Activated CD4-positive, alpha-beta T cell treated with anti-CD3 and anti-CD28 coated beads, Interleukin-2, Interleukin-4, amounts not matched to agents 100 ng/mL and 50 ng/mL, durations not matched to agents 16 hours and 8 hours (primary cell): ENCODE measurements at places on chromosomes 2 and 18.
A peak's percentile ranks its signal among the peaks of the same experiment; 100 is the strongest.

- no peak for DNase-seq
Observed at GRCh38 chr2:25115902-25116301, 52.5 kb downstream of the POMC start.

DNA sequence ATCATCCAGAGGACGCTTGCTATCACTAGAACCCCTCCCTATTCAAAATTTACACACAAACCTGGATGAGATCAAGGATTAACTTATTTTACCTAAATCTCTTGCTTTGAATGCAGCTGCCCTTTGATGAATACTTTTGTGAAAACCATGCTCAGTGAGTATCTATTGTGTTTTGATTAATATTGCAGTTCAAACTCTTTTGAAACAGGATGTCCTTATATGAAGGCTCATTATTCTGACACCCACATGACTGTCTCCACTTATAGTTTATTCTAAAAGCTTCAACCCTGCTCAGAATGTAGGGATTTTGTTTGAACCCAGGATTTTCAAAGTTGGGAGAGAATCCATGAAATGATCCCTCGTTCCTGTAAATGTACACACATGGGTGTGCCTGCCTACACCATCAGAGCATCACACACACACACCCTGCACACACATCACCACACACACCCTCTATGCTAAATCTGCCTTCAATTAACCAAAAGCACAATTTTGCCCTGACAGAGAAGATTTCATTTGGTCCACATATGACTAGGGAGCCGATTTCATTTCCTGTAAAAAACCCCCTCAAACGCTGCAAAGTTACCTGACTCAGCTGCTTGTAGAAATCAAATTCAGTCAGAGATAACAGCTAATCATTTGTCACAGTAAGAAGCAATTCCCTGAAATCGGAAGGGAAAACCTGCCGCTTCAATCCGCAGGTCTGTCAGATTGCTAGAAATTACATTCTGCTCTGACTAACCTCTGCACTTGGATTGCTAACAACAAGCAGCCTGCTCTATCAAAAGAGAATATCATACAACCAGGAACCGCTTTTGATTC is 65.2 kb downstream of the ZEB2 start:
- peak; percentile 84 for DNase-seq

- DNase-seq = no peak
Observed at GRCh38 chr18:34867520-34867919, 157.4 kb downstream of the DTNA start.

DNA sequence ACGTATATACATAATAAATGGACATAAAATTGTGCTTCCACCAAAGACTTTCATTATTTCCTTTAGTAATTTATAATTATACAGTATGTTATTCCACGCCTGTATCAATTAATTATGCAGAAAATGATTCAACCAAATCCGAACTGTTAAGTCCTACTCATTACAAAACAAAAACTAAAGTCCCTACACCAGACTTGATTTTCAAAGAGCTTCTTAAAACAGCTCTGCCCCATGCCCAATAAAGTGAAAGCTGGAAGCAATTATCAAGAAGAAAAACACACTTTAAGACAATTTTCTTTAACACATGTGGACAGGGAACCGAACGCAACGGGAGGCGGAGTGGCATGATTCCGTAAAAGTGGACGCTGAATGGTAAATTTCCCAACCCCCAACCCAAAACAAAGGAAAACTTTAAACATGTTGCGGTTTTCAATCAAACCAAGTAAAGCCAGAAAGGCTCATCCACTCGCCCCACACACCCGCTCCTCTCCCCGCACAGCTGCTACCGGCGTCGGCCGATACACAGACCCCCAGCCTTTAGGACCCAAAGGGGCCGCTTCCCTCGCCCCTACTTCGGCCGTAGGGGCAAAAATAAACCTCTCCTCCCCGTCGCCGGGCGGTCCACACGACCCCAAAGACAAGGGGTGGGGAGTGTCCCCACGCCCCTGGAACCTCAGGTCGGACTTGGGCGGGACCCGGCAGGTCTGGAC is 705 bp downstream of the YES1 start:
- peak; percentile 44 for DNase-seq

DNA sequence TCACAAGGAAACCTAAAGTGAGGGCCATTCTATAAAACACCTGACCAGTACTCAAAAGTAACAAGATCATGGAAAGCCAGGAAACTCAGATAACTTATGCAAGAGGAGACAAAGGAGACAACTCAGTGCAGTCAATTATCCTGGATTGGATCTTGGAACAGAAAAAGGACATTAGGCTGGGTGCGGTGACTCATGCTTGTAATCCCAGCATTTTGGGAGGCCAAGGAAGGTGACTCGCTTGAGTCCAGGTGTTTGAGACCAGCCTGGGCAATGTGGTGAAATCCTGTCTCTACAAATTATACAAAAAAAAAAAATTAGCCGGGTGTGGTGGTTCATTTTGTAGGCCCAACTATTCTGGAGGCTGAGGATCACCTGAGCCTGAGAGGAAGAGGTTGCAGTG is 424.5 kb upstream of the SPRED2 start:
- DNase-seq = no peak
